ENCODE measurements at places on chromosomes 4 and X. TPM values are rescaled to one million over a fixed set of nuclear protein-coding genes. Genes with fewer than 3 reads are reported as not detected.

DNA sequence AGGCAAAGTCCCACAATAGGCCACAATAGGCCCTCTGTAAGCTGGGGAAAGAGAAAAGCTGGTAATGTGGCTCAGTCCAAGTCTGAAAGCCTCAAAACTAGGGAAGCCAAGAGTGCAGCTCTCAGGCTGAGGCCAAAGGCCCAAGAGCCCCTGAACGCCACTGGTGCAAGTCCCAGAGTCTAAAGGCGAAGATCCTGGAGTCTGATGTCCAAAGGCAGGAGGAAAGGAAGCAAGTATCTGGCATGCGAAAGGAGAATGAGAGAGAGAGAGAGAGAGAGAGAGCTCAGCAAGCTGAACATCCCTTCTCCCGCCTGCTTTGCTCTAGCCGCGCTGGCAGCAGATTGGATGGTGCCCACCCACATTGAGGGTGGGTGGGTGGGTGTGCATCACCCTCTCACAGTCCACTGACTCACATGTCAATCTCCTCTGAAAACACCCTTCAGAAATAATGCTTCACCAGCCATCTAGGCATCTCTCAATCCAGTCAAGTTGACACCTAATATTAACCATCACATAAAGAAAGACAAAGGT lies 30.9 kb upstream of the ELF2 start:
- DNase-seq, result peak; percentile 40

DNA sequence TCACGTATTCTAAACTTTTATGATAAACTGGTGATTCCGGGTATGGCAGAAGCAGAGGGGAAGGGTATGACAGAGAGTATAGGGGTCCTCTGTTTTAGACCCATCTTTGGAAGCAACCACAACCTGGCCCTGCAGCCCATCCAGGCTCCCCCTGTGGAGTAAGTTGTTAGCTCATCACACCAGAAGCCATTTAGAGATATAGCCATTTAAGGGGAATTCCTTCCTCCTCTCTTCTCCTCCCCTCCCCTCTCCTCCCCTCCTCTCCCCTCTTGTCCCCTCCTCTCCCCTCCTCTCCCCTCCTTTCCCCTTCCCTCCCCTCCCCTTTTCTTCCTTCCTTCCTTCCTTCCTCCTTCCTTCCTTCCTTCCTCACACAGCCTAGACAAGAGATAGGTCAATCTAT lies 197.3 kb upstream of the LDB2 start:
- DNase-seq, result no peak

DNA sequence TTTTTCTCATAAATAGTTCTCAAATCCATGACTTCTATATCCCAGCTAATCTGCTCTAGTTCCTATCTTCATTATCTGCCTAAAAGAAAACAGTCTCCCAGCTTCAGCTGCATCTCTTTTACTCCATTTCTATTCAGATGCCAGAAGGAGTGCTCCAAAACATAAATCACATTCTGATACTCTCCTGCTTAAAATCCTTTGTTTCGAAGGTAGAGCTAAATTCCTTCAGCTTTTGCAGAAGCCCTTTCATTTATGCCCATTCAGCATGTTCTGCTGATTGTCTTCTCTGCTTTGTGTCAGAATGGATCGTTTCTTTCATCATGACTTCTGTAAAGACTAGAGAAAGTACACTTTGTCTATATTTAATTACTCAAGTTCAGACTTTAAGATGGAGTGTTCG lies 440.1 kb upstream of the SMIM31 start:
- DNase-seq, result no peak

DNA sequence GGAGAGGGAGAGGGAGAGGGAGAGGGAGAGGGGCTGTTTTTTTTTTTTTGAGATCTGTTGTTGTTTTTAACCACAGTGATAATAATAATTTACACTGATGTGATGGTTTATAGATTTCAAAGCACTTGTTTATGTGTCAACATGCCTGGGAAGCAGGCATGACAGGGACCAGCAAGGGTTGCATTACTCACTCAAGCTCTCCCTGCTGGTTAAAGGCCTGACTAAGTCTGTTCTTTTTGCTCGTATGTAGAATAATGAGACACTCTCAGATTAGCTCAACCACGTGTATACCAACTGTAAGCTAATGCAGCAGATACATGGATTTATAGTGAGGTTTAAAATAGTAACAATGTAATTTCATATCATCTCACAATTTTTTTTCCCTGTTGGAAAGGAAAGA lies 134.6 kb upstream of the BOD1L1 start:
- no peak for DNase-seq

GRCh38 chrX:70087857-70088630 lies 25.8 kb downstream of the OTUD6A start:
- DNase-seq, result no peak

DNA sequence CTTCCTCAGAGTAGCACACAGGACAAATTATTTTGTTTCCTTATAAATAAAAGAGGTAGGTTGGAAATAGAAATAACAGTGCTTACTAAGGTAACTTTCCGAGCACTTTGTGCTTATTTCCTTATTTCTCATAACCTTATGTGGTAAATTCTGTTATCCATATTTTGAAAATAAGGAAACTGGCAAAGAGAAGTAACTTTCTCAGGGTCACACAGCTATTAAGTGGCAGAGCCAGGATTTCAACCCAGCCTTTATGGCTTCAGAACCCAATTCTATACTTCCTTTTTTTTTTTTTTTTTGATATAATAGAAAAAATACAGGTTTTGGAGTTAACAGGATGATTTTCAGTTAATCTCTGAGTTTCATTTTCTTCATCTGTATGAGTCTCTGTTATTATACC lies 3.3 kb downstream of the UTP3 start:
- no peak for DNase-seq

The TGIF2LX gene
- not detected for total RNA-seq

GRCh38 chrX:71578253-71579135 lies at the start of gene GCNA:
GCNA (plus strand) TSS chrX:71578437; CDS start chrX:71580822, 2,385 bp downstream.
- no peak for DNase-seq

DNA sequence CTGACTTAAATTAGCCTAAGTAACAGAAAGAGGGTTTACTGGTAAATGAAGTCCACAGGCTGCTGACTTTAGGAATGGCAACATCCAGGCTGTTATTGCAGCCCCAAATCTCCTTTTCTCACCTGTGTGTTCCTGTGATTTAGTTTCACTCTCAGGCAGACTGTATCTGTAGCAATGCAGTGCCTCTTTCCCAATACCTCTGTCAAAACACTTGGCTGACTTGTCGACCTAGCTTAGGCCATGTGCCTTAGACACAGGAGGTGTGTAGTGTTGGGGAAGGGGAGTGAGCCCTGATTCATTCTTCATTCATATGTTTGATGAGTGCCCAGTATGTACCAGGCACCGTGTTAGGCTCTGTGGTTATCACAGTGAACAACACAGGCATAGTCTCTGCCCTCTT lies 46.9 kb downstream of the JADE3 start:
- DNase-seq, result no peak

The RAB39B gene
- total RNA-seq, result not detected

DNA sequence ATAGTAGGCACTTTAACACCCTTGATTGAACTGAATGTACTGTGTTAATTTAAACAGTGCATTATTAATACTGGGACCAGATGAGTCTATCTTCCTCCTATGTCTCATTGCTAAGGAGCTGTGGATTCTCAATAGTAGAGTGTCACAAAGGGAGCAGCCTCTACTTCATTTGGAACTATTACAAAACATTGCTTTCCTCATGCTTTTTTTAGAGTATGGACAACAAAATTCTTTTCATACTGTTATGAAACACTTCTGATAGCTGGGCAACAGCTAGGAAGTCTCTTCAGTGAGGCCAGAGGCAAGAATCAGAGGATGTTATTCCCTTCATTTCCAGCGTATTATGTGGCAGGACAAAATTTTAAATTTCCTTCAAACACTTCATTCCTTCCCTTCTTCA lies 160.8 kb downstream of the FBXO8 start:
- no peak for DNase-seq

DNA sequence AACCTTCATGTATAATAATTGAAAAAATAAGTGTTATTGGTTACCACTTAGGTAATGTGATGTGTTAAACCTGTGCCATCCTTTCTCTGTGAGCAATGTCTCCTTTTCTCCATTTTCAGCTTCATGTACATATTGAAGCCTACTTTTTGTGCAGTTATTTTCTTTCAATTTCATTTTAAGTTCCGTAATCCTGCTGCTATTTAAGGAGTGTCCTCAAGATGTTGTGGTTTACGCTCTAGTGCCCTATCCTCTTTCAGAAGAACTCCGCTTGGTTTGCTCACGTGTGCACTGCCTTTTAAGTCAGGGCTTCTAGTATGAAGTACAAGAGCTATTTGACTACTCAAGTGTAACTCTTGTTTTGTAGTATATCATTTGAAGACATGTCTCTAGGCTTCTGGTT lies 2253.2 kb upstream of the TENM3 start:
- no peak for DNase-seq

The BRS3 gene
- not detected for total RNA-seq

The CAMK2D gene
- total RNA-seq, result 41.5 TPM

GRCh38 chr4:116839826-116840225 lies 245.6 kb downstream of the TRAM1L1 start:
- DNase-seq, result no peak

- no peak for DNase-seq
These were observed 419.7 kb downstream of the MAPK10 start for GRCh38 chr4:85940151-85940550.

The L1CAM gene
- 0.26 TPM for total RNA-seq

The TXK gene
- 6.4 TPM for total RNA-seq

DNA sequence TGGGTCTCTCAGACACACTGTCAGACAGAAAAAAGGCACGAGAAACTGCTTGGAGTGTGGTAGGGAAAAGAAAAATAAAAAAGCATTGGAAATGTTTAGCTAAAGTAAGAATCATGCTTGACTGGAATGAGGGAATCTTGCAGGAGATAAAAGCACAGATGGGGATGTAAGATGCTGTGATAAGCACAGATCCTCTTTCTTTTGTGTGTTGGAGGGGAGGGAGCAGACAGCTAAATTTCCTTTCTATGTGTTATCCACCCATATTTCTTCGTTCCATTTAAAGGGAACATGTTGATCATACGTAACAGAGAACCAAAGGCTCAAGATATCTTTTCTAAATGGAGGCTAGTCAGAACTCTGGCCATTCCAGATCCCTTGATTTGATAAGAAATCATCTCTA lies 614.0 kb upstream of the LCORL start:
- DNase-seq, result no peak

DNA sequence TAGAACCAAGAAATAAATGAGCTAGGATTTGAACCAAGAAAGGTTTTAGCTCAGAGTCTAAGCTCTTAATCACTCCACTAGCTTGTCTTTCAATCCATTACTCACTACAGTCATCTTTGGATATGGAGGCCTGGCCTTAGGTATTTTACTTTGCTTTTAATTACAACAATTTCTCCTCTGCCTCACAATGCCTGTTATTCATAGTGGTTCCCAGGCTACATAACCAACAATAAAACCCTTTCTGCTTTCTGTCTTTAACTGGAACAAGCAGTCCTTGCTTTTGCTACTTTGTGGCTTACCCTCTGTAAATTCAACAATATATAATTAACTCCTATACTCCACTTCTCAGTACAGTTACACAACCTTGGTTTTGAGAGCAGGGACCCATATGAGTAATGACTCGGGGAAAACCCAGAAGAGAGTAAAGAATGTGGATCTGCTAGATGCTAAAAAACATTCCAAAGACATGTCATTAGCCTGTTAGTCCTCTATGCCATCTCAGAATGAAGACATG lies 94.7 kb upstream of the NAP1L5 start:
- DNase-seq, result no peak

GRCh38 chr4:189615217-189615663 lies 325.4 kb upstream of the FRG1 start:
- no peak for DNase-seq

GRCh38 chr4:22607382-22607781 lies 85.4 kb upstream of the GBA3 start:
- DNase-seq, result peak; percentile 15

GRCh38 chrX:20362268-20363267 lies 95.9 kb upstream of the RPS6KA3 start:
- no peak for DNase-seq

GRCh38 chr4:55186123-55186522 lies 60.7 kb upstream of the KDR start:
- DNase-seq, result no peak

DNA sequence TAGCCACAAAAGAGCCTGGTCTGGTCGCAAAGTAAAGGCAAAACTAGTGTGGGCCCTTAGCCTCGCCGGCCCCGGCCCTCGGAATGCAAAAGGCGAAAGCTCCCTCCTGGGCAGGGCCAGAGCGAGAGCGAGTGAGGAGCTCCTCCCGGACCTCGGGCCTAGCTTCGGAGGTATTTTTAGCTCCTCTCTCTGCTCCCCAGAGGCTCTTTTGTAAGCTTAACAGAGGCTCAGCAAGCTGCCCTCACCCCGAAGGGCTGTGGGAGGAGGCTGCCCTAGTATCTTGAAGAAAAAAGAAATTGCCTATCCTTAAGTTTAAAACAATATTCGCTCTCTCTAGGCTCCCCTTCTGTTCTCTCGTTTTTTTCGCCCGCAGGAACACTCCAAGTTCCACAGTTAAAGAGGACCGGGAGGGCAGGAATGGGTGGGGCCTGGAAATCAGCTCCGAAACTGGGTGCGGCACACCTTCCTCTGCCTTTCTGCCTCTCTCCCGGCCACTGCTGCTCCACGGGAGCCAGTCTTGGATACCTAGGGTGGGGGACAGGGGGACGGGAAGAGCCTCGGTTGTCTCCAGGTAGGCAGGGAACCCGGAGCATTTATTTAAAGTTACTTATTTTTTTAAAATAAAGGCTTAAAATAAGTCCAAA lies 12.1 kb downstream of the HAND2 start:
- peak; percentile 53 for DNase-seq

The TMPRSS11B gene
- total RNA-seq, result not detected

The SHROOM2 gene
- 3.8 TPM for total RNA-seq

The TRIM61 gene
- not detected for total RNA-seq

- no peak for DNase-seq
These were observed 2702.5 kb downstream of the PCDH7 start for GRCh38 chr4:33422656-33423055.

- DNase-seq, result no peak
These were observed 451.5 kb upstream of the FAT1 start for GRCh38 chr4:187175197-187175596.

The HSFX1 gene
- total RNA-seq, result 4.0 TPM

DNA sequence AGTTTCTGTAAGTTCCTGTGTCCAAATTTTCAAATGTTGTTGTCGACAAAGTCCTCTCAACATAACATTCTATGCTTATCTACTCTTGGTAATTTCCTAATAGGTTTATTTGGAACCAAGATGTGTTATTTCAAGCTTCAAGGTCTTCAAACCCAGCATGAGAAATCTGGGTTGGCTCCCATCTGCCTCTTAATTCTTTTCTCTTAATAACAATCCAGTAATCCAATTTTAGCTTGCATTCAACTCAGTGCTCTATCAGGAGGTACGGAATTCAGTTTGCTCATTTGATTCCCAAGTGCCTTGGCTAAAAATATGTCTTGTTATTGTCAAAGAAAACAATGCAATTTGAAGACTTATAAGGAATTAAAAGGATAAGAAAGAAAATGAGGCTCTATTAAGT lies 235.5 kb upstream of the MID1 start:
- DNase-seq, result no peak

The CXXC4 gene
- 2.4 TPM for total RNA-seq

DNA sequence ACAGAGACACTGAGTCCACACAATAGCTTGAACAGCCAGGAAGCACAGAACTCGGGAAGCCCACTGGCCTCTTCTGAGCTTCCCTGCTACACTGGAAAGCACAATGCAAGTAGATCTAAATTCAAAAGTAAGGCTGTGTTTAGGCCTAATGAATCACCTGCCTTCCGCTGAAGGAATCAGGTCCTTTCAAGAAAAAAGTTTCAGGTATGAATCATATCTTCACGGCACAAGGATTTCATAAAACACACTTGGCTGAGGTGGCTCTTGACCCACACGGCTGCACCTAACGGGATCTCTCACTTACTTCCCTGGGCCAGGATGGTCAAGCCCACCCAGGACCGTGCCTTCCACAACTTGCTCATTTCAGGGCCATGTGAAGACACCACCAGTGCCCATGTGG lies 59.3 kb downstream of the IRF2 start:
- no peak for DNase-seq

The ODAPH gene
- not detected for total RNA-seq

All from uterus (tissue), 4 donors.